SJSA1 (cell line): ENCODE measurements at places on chromosomes 5 and 9. TPM values are rescaled to one million over a fixed set of nuclear protein-coding genes. Genes with fewer than 3 reads are reported as not detected.

DNA sequence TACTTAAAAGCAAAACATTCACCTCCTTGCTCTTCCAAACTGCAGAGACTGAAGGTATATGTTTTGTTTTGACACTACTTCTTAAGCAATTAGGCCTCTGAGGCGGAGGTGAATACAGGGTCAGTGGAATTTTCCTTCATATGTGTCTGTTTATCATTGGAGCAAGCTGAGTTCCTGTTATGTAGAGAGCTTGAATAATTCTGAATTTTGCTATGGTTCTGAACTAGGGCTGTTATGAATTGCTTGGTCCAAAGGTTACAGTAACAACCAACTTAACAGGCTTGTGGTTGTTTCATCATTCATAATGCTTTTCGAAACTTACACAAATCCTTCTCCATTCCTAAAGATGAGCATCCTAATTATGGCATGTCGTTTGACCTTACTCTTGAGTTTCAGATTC is 444.6 kb upstream of the MEF2C start:
- H3K4me3 ChIP-seq: no peak overlapping the region
- no peak overlapping the region for H3K27ac ChIP-seq
- no peaks in the 10 kb centered on the region for H3K36me3 ChIP-seq
- H3K4me1 ChIP-seq: no peaks in the 10 kb centered on the region
- no peak for DNase-seq

FXN gene
- total RNA-seq: 4.4 and 8.5 TPM in 2 replicates

DNA sequence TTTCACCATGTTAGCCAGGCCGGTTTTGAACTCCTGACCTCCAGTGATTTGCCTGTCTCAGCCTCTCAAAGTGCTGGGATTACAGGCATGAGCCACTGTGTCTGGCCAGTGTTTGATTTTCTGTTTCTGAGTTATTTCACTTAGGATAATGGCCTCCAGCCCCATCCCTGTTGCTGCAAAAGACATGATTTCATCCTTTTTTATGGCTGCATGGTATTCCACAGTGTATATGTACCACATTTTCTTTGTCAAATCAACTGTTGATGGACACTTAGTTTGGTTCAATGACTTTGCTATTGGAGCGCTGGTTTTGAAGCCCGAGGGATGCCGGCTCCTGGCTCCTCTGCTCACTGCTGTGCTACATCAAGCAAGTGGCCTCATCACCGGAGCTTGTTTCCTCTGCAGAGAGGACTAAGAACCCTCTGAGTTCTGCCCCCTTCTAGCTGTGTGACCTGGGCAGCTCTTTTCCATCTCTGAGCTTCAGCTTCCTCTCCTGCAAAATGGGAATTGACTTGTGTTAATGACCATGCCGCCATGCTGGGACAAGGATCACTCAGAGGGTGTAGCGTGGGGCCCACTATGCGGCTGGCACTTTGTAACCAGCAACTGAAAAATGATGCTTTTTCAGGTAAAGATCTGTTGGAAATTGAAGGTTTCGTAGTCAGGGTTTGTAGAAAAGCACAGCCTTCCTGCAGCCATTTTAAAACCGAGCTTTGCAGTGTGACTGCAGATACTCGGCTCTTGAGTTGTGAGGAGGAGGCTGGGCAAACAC is 4.6 kb upstream of the NEURL1B start:
- no peak overlapping the region for H3K4me3 ChIP-seq
- no peak for DNase-seq
- no peak overlapping the region for H3K27ac ChIP-seq
- peaks cover 4% of the 10 kb centered on the region for H3K36me3 ChIP-seq
- H3K27me3 ChIP-seq: no peaks in the 10 kb centered on the region

DNA sequence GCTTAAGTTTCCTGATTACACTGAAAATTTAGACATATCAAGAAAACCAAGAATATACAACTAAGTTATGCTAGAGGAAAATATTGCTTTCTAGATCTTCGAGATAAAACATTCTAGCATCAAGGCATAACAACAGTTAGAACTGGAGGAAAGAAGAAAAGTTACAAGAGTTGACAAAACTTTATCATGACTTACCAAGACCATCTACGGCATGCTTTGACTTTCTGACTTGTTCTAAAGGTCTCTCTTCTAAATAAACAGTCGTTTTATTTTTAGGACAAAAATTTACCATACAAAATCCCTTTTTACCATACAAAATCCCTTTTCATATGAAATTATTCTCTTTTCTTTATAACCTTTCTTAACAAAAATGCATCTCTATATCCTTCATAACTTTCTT is 1110.1 kb upstream of the CDH10 start:
- H3K36me3 ChIP-seq: no peaks in the 10 kb centered on the region
- no peaks in the 10 kb centered on the region for H3K27me3 ChIP-seq
- no peak for DNase-seq
- H3K4me3 ChIP-seq: no peak overlapping the region
- H3K27ac ChIP-seq: no peak overlapping the region

- H3K4me3 ChIP-seq: no peak overlapping the region
- H3K4me1 ChIP-seq: peaks cover 16% of the 10 kb centered on the region
- H3K27ac ChIP-seq: 0 out of 2 replicates have a peak overlapping the region, but pooled peaks have one; percentile 7
- H3K36me3 ChIP-seq: no peaks in the 10 kb centered on the region
- H3K27me3 ChIP-seq: no peaks in the 10 kb centered on the region
Measured at GRCh38 chr5:74326571-74327338, 313.8 kb downstream of the ENC1 start.

POLR3G gene
- 2.5 and 5.0 TPM in 2 replicates for total RNA-seq

DNA sequence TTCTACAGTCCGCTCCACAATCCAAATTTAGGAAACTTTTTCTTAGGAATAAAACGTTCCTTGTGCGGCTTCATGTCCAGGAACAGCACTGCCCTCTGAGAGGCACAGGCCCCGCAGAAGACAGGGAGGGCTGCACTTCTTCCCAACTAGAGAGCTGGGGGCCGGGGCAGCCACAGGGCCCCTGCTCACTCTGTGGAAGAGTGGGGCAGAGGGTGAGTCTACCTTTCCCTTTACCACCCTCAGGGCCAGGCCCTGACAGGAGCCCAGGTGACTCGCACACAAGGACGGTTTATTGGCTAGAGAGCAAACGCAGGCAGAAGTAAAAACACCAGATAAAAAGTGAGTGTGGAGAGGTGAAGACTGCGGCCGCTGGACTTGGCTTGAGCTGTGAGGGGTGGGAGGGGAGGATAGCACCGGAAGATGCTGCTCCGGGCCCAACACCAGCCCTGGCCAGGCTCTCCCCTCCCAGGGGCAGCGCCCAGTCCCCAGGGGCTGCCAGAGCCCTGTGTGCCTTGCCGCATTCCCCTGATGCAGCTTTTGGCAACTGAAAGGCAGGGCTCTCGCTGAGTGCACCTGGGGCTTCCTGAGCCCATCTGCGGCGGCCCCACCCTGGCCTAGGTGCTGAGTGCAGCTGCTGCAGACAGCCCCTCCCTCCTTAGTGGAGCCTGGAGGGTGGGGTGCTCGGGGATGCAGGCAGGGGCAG is 20.2 kb downstream of the SH3GLB2 start:
- no peaks in the 10 kb centered on the region for H3K4me1 ChIP-seq
- no peak overlapping the region for H3K4me3 ChIP-seq
- no peaks in the 10 kb centered on the region for H3K27me3 ChIP-seq

- H3K4me3 ChIP-seq: no peak overlapping the region
- H3K27ac ChIP-seq: no peak overlapping the region
- peaks cover 73% of the 10 kb centered on the region for H3K36me3 ChIP-seq
Measured at GRCh38 chr9:111381006-111381405, 51.0 kb upstream of the OR2K2 start.

DNA sequence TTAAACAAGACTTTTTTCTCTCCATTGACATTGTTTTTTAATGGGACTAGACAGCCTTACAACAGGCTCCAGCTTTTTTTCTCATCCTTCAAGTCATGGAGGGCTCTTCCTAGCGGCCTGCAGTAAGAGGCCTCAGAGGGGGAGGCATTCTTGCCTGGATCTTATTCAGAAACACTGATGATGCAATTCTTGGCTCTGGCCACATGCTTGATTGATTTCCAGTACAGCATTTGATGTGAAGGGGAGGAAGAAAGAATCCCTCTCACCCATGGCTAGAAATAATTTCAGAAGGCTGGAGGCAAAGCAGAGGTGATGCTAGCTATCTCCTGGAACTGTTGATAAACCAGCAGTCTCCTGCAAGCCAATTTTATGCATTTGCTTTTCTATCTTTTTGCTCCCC is 324.8 kb downstream of the PRELID2 start:
- H3K27me3 ChIP-seq: no peaks in the 10 kb centered on the region
- no peaks in the 10 kb centered on the region for H3K36me3 ChIP-seq
- H3K27ac ChIP-seq: no peak overlapping the region
- no peak overlapping the region for H3K4me3 ChIP-seq
- H3K4me1 ChIP-seq: no peaks in the 10 kb centered on the region

DNA sequence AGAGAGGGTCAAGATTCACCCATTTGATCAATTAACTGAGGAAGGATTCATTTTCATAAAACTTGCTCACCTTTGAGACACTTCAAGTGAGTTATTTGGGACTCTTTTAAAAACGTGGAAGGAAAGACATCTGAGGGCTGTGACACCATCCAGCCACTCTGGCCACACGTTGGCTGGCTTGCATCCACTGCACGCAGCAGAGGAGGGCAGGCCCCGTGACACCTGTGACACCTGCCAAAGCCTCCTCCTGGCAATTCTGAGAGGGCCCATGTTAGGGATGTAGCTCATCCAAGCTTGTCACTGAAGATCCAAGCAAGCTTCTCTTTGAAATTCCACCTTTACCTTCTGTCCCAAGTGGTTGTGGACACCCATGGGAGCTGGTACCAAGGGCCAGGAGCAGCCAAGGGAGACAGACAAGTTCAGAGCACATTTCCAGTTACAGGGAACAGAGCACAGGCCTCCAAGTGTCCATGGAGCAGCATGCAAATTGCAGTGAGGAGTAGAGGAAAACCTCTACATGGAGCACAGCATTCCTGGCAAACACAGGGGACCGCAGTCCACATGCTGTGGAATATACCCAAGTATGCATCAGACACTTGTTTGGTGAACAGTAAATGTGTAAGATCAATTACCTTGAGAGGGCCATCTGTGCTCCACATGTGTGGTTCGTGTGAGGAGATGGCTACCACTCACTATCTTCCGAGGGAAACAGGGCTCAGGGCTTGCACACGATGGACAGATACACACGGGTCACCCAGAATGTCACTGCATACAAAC is 4.8 kb downstream of the PRSS3 start:
- H3K27me3 ChIP-seq: no peaks in the 10 kb centered on the region
- H3K27ac ChIP-seq: no peak overlapping the region
- H3K4me3 ChIP-seq: no peak overlapping the region
- DNase-seq: no peak
- H3K4me1 ChIP-seq: no peaks in the 10 kb centered on the region
- H3K36me3 ChIP-seq: no peaks in the 10 kb centered on the region

SFXN1 gene
- total RNA-seq: 147 and 207 TPM in 2 replicates

DNA sequence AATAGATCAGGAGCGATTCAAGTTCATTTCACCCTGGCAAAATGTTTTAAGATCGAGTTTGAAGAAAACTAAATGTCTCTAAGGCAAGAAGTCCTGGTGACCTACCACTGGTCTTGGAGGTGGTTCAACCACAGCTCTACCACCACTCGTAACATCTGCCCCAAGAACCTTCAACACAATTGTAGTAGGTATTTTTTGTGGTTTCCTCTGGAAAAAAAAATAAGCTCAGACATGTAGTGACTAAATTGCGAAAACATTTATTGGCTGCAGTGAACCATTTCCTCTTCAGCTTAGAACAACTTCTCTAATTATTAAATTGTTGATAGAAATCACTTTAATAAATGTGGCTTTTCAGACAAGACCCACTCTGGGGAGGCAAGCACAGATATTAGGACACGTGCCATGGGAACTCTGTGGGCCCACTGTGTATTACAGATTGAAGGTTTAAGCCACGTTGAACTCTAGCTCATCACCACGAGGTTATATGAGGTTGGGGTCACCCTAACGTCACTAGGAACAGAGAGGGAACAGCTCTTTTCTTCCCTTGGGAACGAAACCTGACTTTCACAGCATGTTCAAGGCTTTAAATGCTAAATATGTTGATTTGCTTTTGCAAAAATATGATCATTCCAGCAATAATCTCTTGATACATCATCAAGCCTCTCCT is 142.9 kb downstream of the HSD17B3 start:
- peak overlapping the region; percentile 52 for H3K27ac ChIP-seq
- H3K36me3 ChIP-seq: no peaks in the 10 kb centered on the region
- no peaks in the 10 kb centered on the region for H3K27me3 ChIP-seq
- DNase-seq: peak; percentile 54
- peaks cover 21% of the 10 kb centered on the region for H3K4me1 ChIP-seq

DNA sequence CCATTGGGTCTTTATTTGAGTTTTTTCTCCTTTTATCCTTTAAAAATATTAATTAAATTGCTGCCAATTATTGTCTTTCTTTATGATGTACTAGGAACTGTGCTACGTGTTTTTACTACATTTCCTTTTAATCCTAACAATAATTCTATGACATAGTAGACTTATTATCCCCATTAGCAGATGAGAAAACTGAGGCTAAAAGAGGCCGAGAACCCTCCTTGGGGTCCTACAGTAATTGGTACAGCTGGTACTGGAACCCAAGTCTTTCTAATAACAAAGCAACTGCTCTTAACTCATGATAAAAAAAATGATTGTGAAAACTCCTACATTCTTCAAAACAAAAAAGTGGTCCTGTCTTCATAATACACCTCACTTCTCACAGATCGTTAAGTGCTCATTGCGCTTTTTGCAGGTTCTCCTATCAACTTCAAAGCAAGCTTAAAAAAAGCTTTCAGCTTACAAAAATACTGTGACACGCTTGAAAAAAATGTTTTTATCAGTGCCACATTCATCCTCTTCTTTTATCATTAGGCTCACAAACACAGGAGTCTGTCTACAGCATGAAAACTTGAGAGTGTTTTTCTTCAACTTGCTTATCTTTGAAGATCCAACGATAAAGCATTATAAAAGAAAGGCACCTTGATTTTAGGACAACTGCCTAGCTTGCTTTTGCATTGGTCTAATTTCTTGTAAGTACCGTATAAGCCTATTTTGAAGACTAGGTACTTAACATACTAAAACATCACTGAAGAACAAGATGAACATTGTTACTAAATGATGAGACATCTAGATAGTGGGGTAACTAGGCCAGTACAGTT is 32.4 kb downstream of the FYB1 start:
- H3K27me3 ChIP-seq: no peaks in the 10 kb centered on the region
- no peak overlapping the region for H3K4me3 ChIP-seq
- no peak for DNase-seq
- H3K4me1 ChIP-seq: peaks cover 4% of the 10 kb centered on the region; the same call in 1 of the 2 replicates
- no peak overlapping the region for H3K27ac ChIP-seq

SLC31A1 gene
- 9.9 and 18.4 TPM in 2 replicates for total RNA-seq

- no peak overlapping the region for H3K4me3 ChIP-seq
- no peaks in the 10 kb centered on the region for H3K27me3 ChIP-seq
- peaks cover 20% of the 10 kb centered on the region for H3K4me1 ChIP-seq
- peak overlapping the region; percentile 58 for H3K27ac ChIP-seq
Measured at GRCh38 chr5:73030531-73030930, 74.7 kb downstream of the FCHO2 start.

- peaks cover 14% of the 10 kb centered on the region for H3K4me1 ChIP-seq
- H3K27ac ChIP-seq: no peak overlapping the region
- peak overlapping the region; percentile 41 for H3K4me3 ChIP-seq
- no peak for DNase-seq
- H3K27me3 ChIP-seq: no peaks in the 10 kb centered on the region; the same call in 1 of the 2 replicates
- H3K36me3 ChIP-seq: no peaks in the 10 kb centered on the region
Measured at GRCh38 chr5:88140396-88140855, 128.2 kb downstream of the TMEM161B start.

- no peak overlapping the region for H3K4me3 ChIP-seq
- DNase-seq: no peak
- H3K36me3 ChIP-seq: no peaks in the 10 kb centered on the region
- H3K4me1 ChIP-seq: peaks cover 17% of the 10 kb centered on the region
- no peak overlapping the region for H3K27ac ChIP-seq
- H3K27me3 ChIP-seq: no peaks in the 10 kb centered on the region
Measured at GRCh38 chr9:104997536-104997935, 69.6 kb upstream of the ABCA1 start.

GRCh38 chr5:158670201-158670600 is 429.5 kb downstream of the EBF1 start:
- H3K4me3 ChIP-seq: no peak overlapping the region
- no peak for DNase-seq
- H3K27ac ChIP-seq: no peak overlapping the region
- no peaks in the 10 kb centered on the region for H3K36me3 ChIP-seq
